Right lobe of liver (tissue), 6 donors: ENCODE measurements at places on chromosomes 5 and 9. TPM values are rescaled to one million over a fixed set of nuclear protein-coding genes. Genes with fewer than 3 reads are reported as not detected.
A peak's percentile ranks its signal among the peaks of the same experiment; 100 is the strongest.

TAF11L7 gene
- total RNA-seq = not detected

PNPLA7 gene
- 3.9 TPM for total RNA-seq

PCDHGA4 gene
- total RNA-seq = 0.50 TPM

- DNase-seq = no peak
- no peak overlapping the region for H3K4me3 ChIP-seq
- H3K36me3 ChIP-seq = no peaks in the 10 kb centered on the region
- no peaks in the 10 kb centered on the region for H3K4me1 ChIP-seq
Measured at GRCh38 chr5:20032896-20033295, 44.9 kb upstream of the CDH18 start.

DNA sequence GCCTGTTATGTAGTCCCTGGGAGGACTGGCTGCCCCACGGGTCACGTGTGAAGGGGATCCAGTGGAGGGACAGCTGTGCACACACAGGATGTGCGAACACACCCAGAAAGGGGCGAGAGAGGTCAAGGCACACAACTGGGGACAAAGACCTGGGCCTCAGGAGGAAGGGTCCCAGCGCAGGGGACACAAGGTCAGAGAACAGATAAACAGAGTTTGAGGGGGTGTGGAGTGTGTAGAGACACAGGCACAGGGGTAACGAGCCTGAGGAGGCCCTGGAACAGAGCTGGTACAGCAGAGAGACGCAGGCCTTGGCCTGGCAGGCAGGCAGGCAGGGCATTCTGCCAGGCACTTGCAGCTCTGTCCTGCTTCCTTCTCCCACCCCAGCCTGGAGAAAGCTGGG lies 14.8 kb upstream of the PSMD5 start:
- H3K27me3 ChIP-seq = no peaks in the 10 kb centered on the region
- DNase-seq = no peak
- H3K36me3 ChIP-seq = no peaks in the 10 kb centered on the region

- H3K36me3 ChIP-seq = no peaks in the 10 kb centered on the region
- H3K4me3 ChIP-seq = no peak overlapping the region
- no peaks in the 10 kb centered on the region for H3K27me3 ChIP-seq
- no peak for DNase-seq
Measured at GRCh38 chr9:99693888-99694287, 127.8 kb upstream of the NR4A3 start.

GRCh38 chr9:129584136-129584535 lies 36.8 kb downstream of the C9orf50 start:
- H3K27me3 ChIP-seq = no peaks in the 10 kb centered on the region
- no peaks in the 10 kb centered on the region for H3K36me3 ChIP-seq
- DNase-seq = peak; percentile 78
- no peak overlapping the region for H3K27ac ChIP-seq
- no peak overlapping the region for H3K4me3 ChIP-seq

SLC6A19 gene
- 0.37 TPM for total RNA-seq

- H3K4me1 ChIP-seq = no peaks in the 10 kb centered on the region
- no peaks in the 10 kb centered on the region for H3K36me3 ChIP-seq
- no peak overlapping the region for H3K4me3 ChIP-seq
- no peak overlapping the region for H3K27ac ChIP-seq
- no peaks in the 10 kb centered on the region for H3K27me3 ChIP-seq
- DNase-seq = no peak
Measured at GRCh38 chr5:108259306-108259705, 122.6 kb downstream of the FBXL17 start.

- H3K4me3 ChIP-seq = no peak overlapping the region
- no peaks in the 10 kb centered on the region for H3K27me3 ChIP-seq
- no peaks in the 10 kb centered on the region for H3K4me1 ChIP-seq
- no peaks in the 10 kb centered on the region for H3K36me3 ChIP-seq
Measured at GRCh38 chr5:32578363-32578762, 7.0 kb upstream of the SUB1 start.

GRCh38 chr9:72441848-72442607 lies 77.0 kb upstream of the ZFAND5 start:
- no peaks in the 10 kb centered on the region for H3K4me1 ChIP-seq
- H3K36me3 ChIP-seq = no peaks in the 10 kb centered on the region
- no peak overlapping the region for H3K4me3 ChIP-seq
- no peaks in the 10 kb centered on the region for H3K27me3 ChIP-seq
- no peak for DNase-seq

SLC36A2 gene
- total RNA-seq = not detected

CDO1 gene
- total RNA-seq = 158 TPM

GRCh38 chr5:170353961-170354360 lies 35.2 kb downstream of the KCNMB1 start:
- peaks cover 7% of the 10 kb centered on the region for H3K4me1 ChIP-seq
- no peaks in the 10 kb centered on the region for H3K27me3 ChIP-seq
- H3K4me3 ChIP-seq = no peak overlapping the region
- H3K27ac ChIP-seq = no peak overlapping the region
- H3K36me3 ChIP-seq = no peaks in the 10 kb centered on the region

PIP5K1B gene
- total RNA-seq = not detected

- no peaks in the 10 kb centered on the region for H3K27me3 ChIP-seq
- no peak overlapping the region for H3K4me3 ChIP-seq
Measured at GRCh38 chr5:174518512-174518911, 205.9 kb upstream of the MSX2 start.

DNA sequence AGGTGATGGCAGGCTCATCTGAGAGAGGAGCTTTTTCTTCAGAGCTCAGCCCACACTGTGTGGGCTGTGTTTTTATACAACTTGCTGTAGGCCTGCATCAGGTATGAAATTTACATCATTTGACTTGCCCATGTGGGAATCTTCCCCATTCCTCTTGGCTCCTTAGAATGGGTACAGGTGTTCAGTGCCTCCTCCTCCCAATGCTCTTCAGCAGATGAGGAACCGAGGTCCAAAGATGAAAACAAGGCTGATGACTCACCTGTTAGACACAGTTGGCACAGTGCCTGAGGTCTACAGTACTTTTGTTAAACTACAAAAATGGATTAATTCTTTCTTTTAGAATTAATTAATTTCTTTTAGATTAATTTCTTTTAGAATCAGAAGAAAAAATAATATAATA lies 20.8 kb downstream of the PAPPA start:
- no peaks in the 10 kb centered on the region for H3K27me3 ChIP-seq
- no peak overlapping the region for H3K27ac ChIP-seq
- H3K4me1 ChIP-seq = no peaks in the 10 kb centered on the region
- DNase-seq = no peak

DNA sequence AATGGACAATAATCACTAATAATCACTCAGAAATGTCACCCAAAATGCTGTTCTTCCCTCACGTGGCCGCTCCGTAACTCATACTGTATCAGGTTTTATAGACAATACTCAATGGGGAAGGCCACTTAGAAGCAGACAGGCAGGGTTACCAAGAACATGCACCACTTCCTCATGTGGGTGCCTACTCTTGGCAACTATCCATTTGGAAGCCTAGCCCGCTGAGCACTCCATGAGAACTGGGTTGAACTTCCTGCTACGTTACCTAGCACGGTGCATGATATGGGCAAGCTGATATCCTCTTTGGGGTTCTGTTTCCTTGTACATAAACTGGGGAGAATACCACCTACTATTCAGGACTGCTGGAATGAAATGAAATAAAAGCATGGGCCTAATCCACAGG lies 14.3 kb downstream of the DAP start:
- peaks cover 57% of the 10 kb centered on the region for H3K4me1 ChIP-seq
- H3K36me3 ChIP-seq = peaks cover 5% of the 10 kb centered on the region
- H3K27me3 ChIP-seq = no peaks in the 10 kb centered on the region
- no peak overlapping the region for H3K4me3 ChIP-seq

DNA sequence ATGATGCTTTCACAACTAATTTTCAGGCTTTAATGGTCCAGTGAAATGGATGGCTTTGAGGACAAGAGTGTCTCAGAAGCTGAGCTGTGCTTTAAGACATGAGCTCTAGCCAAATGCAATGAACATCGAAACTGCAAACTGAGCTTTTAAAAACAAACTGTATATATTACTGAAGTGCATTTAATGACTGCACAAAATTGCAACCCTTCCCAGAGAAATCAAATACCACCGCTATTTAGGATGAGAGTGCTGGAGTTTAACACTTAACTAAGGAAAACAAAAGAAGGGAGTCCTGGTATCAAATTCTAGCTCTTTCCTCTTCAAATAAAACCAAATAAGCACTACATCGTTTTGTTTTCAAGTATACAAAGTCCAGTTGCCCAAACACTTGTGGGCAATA lies 163.9 kb downstream of the SLF1 start:
- no peaks in the 10 kb centered on the region for H3K4me1 ChIP-seq
- no peak overlapping the region for H3K4me3 ChIP-seq

- H3K4me3 ChIP-seq = no peak overlapping the region
- H3K27me3 ChIP-seq = no peaks in the 10 kb centered on the region
- H3K4me1 ChIP-seq = no peaks in the 10 kb centered on the region
Measured at GRCh38 chr5:8826508-8826907, 719.4 kb downstream of the SEMA5A start.

GRCh38 chr9:846852-847251 lies 5.4 kb downstream of the DMRT1 start:
- H3K36me3 ChIP-seq = no peaks in the 10 kb centered on the region
- peaks cover 10% of the 10 kb centered on the region for H3K27me3 ChIP-seq
- DNase-seq = no peak
- no peak overlapping the region for H3K27ac ChIP-seq

SUSD1 gene
- total RNA-seq = 4.4 TPM

PCSK1 gene
- not detected for total RNA-seq

PCDHGA12 gene
- 1.6 TPM for total RNA-seq

ERBIN gene
- 32.5 TPM for total RNA-seq

DNA sequence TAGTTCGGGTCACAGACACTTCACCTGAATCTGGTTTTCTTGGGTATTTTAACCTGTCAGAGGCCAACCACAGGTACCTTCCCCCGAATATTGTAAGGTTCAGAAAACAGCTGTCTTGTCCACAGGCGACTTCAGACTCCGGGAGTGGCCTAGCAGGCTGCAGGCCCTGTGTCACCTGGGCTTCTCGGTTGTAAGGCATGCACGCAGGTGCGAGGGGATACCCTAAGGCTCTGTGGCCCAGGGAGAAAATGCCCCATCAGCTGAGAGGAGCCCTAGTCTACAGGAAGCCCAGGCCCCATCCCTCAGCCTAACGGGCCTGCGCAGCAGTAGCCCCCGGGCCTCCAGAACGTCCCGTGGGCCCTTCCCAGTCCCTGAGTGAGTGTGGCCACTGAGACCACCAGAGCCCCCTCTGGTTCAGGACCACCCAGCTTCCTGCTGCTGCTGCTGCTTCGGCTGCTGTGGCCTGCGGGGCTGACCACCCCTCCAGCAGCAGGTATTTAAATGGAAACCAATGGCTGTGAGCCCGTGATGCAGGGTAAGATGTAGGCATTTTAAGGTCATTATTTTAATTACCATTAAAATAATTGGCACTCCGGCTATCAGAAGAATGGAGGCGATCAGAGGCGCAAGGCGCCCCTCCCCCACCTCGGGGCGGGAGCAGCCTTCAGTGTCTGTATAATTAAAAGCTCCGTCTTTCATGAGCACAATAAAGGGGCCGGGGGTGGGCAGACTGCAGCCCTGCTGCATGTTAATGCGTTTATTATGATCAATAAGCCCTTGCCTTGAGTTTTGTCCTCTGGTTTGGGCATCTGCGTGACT lies 65.4 kb downstream of the PSMB7 start:
- peaks cover 5% of the 10 kb centered on the region for H3K4me1 ChIP-seq
- H3K27ac ChIP-seq = no peak overlapping the region

DNA sequence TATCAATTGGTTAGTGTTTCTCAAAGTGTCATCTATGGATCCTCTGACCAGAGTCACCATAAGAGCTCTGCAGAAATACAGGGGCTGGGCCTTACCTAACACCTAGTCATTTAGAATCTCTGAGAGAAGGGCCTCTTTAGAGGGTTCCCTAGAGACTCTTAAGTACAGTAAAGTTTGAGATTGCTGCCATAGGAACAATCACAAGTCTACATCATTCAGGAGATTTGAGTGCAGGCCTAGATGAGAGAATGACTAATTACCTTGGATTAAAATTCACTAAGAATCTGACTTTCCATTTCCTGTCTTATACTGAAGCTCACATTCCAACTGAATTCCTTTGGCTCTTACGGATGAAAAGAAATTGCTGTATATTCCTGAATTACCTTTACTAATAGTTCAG lies 182.1 kb upstream of the PTGER4 start:
- no peaks in the 10 kb centered on the region for H3K36me3 ChIP-seq
- H3K4me1 ChIP-seq = no peaks in the 10 kb centered on the region
- no peak overlapping the region for H3K4me3 ChIP-seq
- no peaks in the 10 kb centered on the region for H3K27me3 ChIP-seq

GRCh38 chr5:60386436-60387050 lies 313.4 kb downstream of the DEPDC1B start:
- no peaks in the 10 kb centered on the region for H3K4me1 ChIP-seq
- no peaks in the 10 kb centered on the region for H3K36me3 ChIP-seq
- H3K27me3 ChIP-seq = no peaks in the 10 kb centered on the region
- no peak overlapping the region for H3K4me3 ChIP-seq
- DNase-seq = no peak

SLC1A3 gene
- 4.7 TPM for total RNA-seq

UBTD2 gene
- 6.7 TPM for total RNA-seq

ISL1 gene
- not detected for total RNA-seq

BTNL9 gene
- total RNA-seq = 7.5 TPM

- H3K27ac ChIP-seq = no peak overlapping the region
- no peak for DNase-seq
- no peaks in the 10 kb centered on the region for H3K36me3 ChIP-seq
- H3K4me3 ChIP-seq = no peak overlapping the region
- H3K27me3 ChIP-seq = peaks cover 4% of the 10 kb centered on the region
Measured at GRCh38 chr5:111227801-111228200, 3.6 kb downstream of the CAMK4 start.

GRCh38 chr9:84846906-84847305 lies 177.4 kb downstream of the NTRK2 start:
- DNase-seq = no peak
- H3K4me3 ChIP-seq = no peak overlapping the region
- no peak overlapping the region for H3K27ac ChIP-seq

- peaks cover 12% of the 10 kb centered on the region for H3K36me3 ChIP-seq
- no peak overlapping the region for H3K4me3 ChIP-seq
- H3K27ac ChIP-seq = no peak overlapping the region
- no peaks in the 10 kb centered on the region for H3K4me1 ChIP-seq
Measured at GRCh38 chr5:91374893-91375520, 8.1 kb downstream of the ARRDC3 start.

- H3K27me3 ChIP-seq = no peaks in the 10 kb centered on the region
- DNase-seq = no peak
- no peaks in the 10 kb centered on the region for H3K36me3 ChIP-seq
- H3K27ac ChIP-seq = no peak overlapping the region
- no peak overlapping the region for H3K4me3 ChIP-seq
Measured at GRCh38 chr9:93206576-93207155, 22.7 kb downstream of the WNK2 start.

FBP2 gene
- not detected for total RNA-seq

GRCh38 chr9:33117796-33118195 lies 41.3 kb upstream of the SMU1 start:
- peaks cover 70% of the 10 kb centered on the region for H3K36me3 ChIP-seq
- H3K27ac ChIP-seq = no peak overlapping the region
- H3K27me3 ChIP-seq = no peaks in the 10 kb centered on the region
- peak; percentile 39 for DNase-seq
- H3K4me1 ChIP-seq = peaks cover 28% of the 10 kb centered on the region

GRCh38 chr5:15914638-15915037 lies 265.0 kb downstream of the MARCHF11 start:
- H3K36me3 ChIP-seq = no peaks in the 10 kb centered on the region
- no peak overlapping the region for H3K4me3 ChIP-seq

- H3K4me3 ChIP-seq = no peak overlapping the region
Measured at GRCh38 chr9:127872369-127873222, 4.9 kb downstream of the AK1 start.

- H3K4me1 ChIP-seq = peaks cover 5% of the 10 kb centered on the region
- no peaks in the 10 kb centered on the region for H3K27me3 ChIP-seq
- no peak for DNase-seq
- H3K27ac ChIP-seq = no peak overlapping the region
Measured at GRCh38 chr9:105698348-105698870, 4.1 kb downstream of the TMEM38B start.

CYSRT1 gene
- 1.2 TPM for total RNA-seq

GRCh38 chr5:1320436-1321344 lies 24.2 kb downstream of the CLPTM1L start:
- H3K27me3 ChIP-seq = no peaks in the 10 kb centered on the region
- H3K4me3 ChIP-seq = no peak overlapping the region
- no peak for DNase-seq
- no peak overlapping the region for H3K27ac ChIP-seq
- H3K36me3 ChIP-seq = peaks cover 24% of the 10 kb centered on the region
